GM04504 (cell line): ENCODE measurements at places on chromosomes 16 and 17.

GRCh38 chr16:24589997-24590396, 50.6 kb downstream of the RBBP6 start:
- no peak for DNase-seq

DNA sequence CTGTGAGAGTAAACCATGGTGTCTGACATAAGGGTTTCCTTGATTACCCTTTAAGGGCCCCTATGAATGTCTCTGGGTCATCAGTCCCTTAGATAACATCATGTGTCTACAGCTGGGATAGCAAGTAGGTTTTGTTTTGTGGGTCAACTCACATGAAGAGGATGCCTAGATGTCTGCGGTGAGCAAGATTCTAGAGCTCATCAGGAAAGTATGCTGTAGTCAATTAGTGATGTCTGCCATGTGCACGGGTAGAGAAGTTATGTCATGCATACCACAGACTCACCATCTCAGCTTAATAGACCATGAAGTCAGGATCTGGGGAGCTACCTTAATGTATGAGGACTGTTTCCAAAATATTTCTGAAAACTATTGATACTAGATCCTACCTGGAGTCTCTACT, 57.5 kb downstream of the CDH13 start:
- DNase-seq = no peak

GRCh38 chr16:2968368-2968737, 795 bp upstream of the PAQR4 start:
- no peak for DNase-seq

DNA sequence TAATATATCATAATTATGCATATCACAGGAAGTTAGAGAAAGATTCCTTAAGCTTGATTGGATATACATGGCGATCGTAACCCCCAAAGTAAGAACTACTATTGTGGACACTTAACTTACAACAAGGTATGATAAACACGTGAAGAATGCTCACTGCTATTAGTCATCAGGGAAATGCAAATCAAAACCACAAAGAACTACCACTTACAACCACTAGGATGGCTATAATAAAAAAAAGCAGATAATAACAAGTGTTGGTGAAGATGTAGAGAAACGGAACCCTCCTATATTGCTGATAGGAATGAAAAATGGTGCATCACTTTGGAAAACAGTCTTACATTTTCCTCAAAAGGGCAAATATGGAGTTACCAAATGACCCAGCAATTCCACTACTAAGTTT, 265.9 kb downstream of the SLC39A11 start:
- no peak for DNase-seq

- no peak for DNase-seq
Observed at GRCh38 chr17:38621538-38621937, 15.8 kb upstream of the SRCIN1 start.

- no peak for DNase-seq
Observed at GRCh38 chr17:699345-699744, 15.3 kb downstream of the VPS53 start.
